ENCODE measurements at places on chromosomes 3 and 15.

DNA sequence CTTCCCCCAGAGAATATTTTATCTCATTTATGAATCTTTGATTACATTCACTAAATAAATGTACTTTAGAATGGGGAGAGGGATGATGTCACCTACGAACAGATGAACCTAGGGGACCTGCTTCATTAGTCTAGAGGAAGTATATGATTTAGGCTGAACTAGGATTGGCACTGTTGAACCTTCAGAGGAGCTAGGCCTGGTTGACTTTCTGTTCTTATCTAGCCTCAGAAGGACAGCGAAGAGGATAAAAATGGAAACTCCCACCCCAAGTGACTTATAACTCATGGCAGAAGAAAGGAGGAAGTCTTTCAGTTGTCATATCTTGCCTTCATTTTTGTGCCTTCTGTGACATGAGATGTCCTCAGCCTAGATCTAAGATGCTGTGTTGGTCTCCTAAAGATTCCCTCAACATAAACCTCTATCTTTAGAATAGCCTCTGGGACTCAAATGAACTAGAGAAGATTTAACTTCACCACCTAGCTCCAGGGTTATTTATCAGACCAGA is 42.6 kb downstream of the POLG start:
- DNase-seq = no peak

GRCh38 chr15:66388576-66388975 is 1.9 kb downstream of the MAP2K1 start:
- no peak for DNase-seq

DNA sequence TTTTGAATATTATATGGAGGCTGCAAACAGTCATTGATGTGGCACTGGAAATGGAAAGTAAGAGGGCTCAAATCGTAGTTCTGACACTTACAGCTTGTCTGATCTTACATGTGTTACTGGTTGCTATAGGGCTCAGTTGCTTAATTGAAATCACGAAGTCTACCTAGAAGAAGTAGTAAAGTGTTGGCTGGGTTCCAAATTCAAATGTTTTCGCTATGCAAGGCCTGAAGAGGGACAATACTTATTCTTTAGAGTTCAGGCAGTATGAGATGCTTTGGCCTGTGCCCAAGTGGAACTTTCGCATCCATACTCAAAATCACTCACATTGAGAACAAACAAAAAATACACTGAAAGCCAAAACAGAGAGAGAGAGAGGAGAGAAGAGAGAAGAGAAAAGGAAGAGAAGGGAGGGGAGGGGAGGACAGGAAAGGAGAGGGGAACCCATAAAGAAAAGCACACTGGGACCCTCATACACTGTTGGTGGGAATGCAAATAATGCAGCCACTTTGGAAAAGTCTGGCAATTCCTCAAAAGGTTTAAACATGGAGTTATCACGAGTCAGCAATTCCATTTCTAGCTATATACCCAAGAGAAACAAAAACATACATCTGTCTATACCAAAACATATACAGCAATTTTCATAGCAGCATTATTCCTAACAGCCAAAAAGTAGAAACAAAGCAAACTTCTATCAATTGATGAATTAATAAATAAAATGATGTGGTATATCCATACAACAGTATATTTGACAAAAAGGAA is 2.9 kb upstream of the FXR1 start:
- no peak for DNase-seq

DNA sequence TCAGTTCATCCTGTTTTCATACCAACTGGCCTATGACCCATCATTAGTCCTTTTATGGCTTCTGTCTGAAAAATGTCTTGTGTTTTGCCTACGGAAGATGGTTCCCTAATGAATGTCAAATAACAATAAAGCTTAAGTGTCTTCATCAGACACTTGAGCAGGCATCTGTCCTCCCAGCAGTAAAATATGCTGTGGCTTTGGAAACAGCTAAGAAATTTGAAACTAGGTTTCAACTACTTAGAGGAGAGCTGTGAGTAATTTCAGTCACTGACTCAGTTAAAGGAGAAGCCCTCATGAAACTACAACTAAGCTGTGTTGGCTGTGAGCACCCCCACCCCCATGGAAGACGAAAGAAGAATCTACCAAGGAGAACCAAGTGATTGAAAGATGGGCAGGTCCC is 409.4 kb upstream of the PPP2R3A start:
- DNase-seq = no peak

DNA sequence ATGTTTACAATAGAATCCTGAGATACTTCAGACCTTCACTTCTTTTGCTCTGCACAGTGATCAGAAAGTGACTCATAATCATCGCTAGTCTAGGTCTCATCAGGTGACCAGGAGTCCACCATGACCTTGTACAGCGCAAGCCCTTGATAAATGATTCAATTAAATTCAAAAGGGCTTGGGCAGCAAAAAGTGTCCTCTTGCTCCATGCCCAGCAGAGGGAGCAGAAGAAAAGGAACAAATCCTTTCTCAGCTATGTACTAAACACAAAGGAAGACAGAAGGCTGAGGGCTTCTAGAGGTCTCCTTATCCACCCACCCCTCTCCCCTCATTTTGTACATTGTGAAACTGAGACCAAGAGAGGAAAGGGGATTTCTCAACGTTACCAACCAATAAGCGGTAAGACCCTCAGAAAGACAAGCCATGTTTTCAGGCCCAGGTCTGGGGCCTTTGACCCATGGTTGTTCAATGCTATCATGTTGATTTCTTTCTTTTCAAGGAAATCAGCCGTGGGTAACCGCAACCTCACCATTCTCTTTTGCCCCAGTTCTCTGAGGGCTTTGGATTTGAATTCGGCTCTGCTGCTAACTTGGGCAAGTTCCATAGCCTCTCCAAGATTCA is 74.8 kb downstream of the AQP9 start:
- DNase-seq = no peak

DNA sequence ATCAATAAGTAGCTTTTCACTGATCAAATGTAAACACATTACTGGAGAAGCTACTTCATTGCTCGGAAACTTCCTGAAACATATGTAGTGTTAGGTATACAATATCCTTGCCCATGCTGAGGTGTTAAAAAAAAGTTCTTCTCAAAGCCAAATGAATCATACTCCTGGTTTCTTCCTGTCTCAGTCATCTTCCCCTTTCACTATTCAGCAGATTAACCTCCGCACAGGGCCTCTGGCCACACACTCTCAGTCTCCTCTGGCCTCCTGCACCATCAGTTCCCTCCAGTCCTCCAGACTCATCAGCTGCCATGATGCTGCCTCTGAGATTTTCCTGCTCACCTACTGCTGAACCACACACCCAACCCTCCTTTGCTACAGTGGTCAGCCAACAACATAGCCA is 70.5 kb upstream of the BOC start:
- no peak for DNase-seq

DNA sequence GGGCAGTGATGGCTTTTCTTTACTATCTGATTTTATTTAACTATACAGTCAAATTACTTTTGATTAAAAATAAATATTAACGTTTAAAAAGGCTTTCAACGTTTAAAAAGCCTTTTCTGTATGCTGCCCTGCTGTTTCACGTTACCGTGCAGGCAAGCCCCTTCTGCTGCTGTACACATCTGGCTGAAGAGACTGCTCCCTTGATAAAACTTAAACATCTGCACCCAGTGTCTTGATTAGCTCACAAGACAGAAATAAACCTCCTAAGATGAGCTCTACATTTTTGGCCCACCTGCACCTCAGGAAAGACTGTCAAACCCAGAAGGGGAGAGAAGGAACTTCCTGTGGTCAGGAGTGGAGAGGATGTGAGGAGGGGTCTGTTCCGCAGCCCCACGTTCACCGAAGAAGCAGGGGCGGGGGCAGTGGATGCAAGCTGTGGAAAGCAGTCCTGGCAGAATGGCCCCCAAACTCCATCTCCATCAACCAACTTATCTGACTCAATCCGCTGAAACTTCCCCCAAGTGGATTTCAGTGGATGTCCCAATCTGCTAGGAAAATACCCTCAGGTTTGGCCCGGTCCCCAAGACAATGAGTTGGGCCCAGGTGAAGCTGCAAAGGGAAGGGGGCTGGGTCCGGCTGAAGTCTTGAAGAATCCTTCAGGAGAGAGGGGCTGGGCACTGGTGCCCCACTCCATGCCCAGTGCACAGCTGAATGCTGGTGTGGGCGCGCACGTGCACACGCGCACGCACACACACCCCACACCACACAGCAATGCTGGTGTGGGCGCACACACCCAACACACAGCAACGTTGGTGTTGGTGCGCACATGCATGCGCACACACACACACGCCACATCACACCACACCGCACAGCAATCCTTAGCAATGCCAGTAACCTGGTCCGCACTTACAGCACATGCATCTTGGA is 88.6 kb downstream of the LRIG1 start:
- no peak for DNase-seq

DNA sequence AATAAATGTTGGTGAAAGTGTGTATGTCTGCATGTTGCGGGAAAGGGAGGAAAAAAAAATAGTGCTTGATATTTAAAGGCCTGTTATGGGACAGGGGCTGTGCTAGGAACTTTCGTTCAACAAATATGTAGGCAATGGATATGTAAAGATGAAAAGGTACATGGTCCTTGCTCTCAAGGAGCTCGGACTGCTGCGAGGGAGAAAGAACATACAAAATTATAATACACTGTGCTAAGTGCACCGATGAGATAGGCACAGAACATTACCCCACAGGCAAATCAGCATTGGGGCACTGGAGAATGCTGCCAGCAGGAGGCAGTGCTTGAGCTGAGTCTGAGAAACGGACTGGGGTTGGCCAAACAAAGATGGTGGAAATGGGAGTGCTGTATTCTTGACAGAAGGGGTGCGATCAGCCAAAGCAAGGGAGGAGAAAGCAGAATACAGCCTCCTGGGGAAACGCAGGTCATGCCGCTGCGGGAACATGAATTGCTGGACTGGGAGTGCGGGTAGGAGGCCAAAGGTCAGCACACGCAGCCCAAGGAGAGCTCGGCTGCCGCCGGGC is 649 bp downstream of the C15orf40 start:
- peak; percentile 66 for DNase-seq

DNA sequence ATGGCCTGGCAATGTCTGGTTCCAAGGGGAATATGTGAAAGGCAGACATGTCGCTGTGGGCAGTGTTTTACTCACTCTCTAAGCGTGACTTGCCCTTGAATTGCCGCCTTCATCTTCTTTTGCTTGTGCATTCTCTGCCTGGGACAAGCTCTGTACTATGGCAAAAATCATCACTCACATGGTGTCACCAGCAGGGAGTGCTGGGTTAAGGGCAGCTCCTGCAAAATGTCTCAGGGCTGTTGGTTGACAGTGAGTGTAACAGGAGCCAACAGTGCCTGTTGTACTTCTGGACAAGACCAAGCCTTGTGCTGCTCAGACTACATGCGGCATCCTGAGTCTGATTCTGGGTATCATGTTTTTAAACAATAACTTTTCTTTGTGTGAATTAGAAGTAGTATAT is 45.3 kb upstream of the KY start:
- DNase-seq = no peak

GRCh38 chr3:100103558-100104441 is 10.5 kb downstream of the FILIP1L start:
- DNase-seq = no peak

DNA sequence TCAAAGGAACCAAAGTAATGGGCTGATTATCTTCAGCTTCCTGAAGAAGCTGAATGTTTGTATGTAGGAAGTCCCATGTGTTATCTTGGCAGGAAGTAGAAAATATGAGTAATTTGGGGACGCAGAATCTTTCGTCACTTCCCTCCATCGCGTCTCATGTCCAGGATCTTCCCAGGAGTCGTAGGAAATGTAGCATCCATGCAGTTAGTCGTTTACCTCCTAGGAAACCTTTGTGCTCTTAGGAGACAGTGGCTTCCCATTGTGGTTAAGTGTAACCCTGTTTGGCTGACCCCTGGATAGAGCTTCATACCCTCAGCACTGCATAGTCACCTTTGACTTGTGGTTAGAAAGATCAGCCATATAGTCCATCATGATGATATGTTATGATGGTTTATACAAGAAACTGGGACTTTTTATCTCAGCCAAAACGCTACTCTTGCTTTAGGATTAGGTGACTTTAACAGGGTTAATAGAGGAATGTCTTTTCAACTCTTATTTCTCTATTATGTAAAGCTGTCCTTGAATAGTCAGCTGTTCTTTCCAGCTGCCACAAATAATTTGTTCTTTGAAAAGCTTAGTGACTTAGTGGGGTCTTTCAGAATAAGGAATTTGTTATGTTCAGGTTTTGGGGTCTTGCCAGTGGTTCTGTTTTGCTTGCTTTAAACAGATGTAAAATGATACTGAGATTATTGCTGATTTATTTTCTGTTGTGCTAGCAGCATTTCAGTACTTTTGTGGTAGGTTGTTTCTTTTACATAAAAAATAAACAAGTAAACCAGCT is 92.2 kb downstream of the KLHL25 start:
- DNase-seq = no peak

- no peak for DNase-seq
Observed at GRCh38 chr3:176078906-176079305, 1118.4 kb downstream of the TBL1XR1 start.

GRCh38 chr15:64001148-64001547 is 45.1 kb downstream of the DAPK2 start:
- no peak for DNase-seq

GRCh38 chr3:120608506-120608905 is 12.4 kb downstream of the NDUFB4 start:
- DNase-seq = no peak
